ENCODE measurements at places on chromosomes 11 and 22.

DNA sequence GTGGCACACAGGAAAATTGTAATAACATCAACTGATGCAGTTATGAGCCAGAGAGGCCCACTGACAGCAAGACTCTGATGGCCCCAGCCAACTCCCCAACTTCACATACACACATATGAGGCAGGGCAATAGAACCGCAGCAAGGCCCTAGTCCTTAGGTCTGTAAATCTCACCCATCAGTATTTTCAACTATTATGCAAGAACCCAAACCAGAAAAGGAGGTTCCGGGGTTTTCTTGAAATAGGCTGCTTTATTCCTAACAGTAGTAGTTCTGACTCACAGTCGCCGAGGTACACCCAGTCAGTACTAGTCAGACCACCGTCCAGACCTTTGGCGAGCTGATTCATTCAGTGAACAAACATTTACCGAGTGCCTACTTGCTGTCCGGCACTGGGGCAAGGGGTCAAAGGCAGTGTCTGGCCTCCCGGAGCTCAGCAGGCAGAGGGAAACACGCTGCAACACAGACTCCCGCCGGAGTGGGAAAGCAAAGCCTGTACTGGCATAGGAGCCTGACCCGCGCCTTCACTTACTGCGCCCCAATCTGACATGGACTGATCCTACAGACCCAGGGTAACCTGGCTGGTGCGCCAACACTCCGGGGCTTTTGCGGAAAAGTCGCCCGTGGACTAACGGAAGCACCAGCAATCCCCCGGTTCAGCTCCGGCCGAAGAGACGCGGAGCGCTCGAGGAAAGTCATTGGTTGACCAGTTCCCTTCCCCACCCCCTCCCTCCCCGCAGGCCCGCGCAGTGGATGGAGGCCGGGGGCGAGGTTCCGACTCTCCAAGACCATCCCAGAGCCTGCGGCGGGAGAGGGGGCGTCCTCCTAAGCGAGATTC, 1.3 kb downstream of the PLEKHA7 start:
- no peak for DNase-seq

GRCh38 chr11:8988329-8989234, 15.2 kb downstream of the NRIP3 start:
- DNase-seq, result no peak

- no peak for DNase-seq
Observed at GRCh38 chr11:34653031-34653430, 32.1 kb downstream of the EHF start.

- DNase-seq, result no peak
Observed at GRCh38 chr22:49958366-49958921, 2.1 kb upstream of the PIM3 start.

- DNase-seq, result no peak
Observed at GRCh38 chr11:124724979-124725718, 14.6 kb upstream of the NRGN start.

DNA sequence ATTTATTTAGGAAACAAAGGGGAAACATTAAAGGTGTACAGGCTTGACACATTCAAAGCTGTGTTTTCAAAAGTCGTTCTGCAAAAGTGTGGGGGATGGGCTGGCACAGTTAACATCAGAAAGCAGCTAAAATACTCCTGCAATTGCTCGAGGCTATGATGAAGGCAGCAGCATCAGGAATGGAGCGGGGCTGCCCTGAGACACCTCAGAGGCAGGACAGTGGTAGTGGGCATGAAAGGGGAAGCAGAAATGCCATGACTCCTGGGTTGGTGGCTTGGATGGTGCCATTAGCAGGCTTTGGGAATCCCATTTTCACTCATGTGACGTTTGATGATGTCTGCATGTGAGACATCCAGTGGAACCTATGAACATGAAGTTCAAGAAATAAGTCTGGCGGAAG, 646 bp downstream of the NCAPD3 start:
- DNase-seq, result no peak

- DNase-seq, result no peak
Observed at GRCh38 chr11:122156940-122157382, 40.9 kb upstream of the BLID start.

GRCh38 chr11:20037396-20038153, 122.7 kb downstream of the DBX1 start:
- no peak for DNase-seq

GRCh38 chr11:10857459-10857708, 469 bp downstream of the ZBED5 start:
- no peak for DNase-seq

GRCh38 chr11:112596324-112596723, 335.7 kb upstream of the PLET1 start:
- no peak for DNase-seq

GRCh38 chr22:28703436-28703835, 23.8 kb upstream of the TTC28 start:
- no peak for DNase-seq

DNA sequence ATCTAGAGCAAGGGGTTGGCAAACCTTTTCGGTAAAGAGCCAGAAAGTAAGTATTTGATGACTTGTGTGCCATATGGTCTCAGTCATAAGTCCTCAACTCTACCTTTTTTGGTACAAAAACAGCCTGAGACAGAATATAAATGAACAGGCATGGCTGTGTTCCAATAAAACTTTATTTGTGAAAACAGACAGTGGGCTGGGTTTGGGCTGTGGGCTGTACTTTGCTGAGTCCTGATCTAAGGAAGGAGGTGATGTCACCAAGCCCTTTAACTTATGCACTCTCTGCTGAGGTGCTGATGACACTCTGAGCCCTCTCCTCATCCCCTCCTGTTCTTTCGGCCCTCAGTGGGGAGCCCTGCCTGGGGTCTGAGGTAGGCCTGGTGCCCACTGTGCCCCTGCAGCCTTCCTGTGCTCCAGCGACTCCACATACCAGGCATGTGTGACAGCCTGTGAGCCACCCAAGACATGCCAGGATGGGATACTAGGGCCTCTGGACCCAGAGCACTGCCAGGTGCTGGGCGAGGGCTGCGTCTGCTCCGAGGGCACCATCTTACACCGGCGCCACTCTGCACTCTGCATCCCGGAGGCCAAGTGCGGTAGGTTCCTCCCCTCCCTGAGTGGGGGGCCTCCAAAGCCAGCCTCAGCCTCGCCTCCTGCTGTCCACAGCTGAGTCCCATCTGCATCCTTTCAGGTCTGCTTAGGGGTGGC, 85.9 kb upstream of the MYOD1 start:
- DNase-seq, result no peak

GRCh38 chr11:83044958-83045712, 26.6 kb downstream of the RAB30 start:
- DNase-seq, result no peak

GRCh38 chr22:41968601-41969000, 642 bp upstream of the SEPTIN3 start:
- no peak for DNase-seq

DNA sequence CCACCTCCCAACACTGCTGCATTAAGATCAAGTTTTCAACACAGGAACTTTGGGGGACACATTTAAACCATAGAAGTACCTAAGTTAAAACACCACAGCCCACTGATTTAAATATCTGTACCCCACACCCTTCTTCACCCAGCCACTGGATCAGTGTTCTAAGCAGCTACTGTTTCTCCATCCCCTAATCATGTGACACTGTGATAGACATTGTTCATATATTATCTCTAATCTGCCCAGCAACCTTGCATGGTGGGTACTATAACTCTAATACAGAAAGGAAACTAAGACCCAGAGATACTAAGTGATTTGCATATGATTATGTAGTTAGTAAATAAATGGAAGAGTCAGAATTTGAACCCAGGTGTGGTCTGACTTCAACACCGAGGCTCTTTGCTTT, 70.5 kb upstream of the NNMT start:
- DNase-seq, result no peak

DNA sequence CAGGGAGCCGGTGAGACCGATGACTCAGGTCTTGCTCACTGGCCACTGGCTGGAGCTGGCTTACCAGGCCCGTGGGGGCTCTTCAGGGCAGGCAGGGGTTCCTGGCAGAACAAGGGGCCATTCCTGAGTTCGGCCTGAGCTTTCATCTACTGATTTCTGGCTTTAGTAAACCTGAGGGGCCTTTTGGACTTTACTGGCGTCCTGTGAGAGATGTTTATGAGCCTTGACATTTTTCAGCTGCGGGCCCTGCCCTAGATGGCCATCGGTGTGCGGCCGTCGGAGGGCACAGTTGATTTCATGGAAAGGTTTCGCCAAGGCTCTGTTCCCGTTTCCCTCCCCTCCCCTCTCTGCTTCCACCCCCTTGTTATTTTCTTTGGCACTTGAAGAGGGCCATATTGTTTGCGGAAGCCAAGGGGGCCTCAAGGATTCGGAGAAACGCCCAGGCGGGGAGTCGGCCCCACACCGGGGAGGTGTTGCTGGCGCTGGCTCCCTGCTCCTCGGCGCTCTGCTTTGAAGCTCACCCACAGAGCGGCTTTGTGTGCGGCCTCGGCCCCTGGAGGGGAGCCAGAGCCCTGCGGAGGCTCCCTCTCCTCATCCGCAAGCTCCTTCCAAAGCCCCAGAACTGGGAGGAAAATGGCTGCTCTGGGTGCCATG, 17.7 kb downstream of the ELF5 start:
- no peak for DNase-seq

DNA sequence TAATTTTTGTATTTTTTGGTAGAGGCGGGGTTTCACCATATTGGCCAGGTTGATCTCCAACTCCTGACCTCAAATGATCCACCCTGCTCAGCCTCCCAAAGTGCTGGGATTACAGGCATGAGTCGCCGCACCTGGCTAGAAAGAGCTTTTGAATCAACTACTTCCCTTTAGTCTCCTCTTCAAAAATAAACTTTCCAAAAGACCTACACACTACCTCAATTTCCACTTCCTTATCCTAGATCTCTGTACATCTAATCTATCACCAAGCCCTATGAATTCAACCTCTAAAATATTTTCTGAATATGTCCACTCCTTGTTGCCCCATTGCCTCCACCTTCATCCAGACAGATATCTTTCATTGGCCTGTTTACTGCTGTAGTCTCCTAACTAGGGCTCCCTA, 13.1 kb upstream of the DDX6 start:
- DNase-seq, result no peak

DNA sequence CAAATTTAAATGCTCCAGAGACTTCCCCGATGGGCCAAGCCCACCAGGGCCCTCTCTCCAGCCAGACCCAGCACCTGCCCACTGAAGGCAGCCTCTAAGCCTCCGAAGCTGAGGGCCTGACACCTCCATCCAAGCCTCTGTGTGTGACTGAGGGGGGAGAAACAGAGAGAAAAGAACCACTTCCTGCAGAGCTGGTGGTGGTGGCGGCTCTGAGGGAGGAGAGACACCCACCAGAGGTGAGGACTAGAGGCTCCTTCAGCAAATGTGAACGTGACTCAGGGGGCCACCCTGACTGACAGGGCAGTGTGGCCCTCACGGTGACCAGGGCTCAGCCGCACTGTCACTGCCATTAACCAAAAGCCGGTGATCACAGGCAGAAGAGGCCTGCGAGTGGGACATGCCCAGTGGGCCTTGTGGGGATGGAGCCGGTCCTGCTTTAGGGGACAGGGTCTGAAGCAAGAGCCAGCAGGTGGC, 31.0 kb upstream of the CD5 start:
- no peak for DNase-seq

GRCh38 chr11:45001466-45002165, 50.9 kb upstream of the TP53I11 start:
- DNase-seq, result no peak
